ENCODE measurements at places on chromosomes 6 and 20.

DNA sequence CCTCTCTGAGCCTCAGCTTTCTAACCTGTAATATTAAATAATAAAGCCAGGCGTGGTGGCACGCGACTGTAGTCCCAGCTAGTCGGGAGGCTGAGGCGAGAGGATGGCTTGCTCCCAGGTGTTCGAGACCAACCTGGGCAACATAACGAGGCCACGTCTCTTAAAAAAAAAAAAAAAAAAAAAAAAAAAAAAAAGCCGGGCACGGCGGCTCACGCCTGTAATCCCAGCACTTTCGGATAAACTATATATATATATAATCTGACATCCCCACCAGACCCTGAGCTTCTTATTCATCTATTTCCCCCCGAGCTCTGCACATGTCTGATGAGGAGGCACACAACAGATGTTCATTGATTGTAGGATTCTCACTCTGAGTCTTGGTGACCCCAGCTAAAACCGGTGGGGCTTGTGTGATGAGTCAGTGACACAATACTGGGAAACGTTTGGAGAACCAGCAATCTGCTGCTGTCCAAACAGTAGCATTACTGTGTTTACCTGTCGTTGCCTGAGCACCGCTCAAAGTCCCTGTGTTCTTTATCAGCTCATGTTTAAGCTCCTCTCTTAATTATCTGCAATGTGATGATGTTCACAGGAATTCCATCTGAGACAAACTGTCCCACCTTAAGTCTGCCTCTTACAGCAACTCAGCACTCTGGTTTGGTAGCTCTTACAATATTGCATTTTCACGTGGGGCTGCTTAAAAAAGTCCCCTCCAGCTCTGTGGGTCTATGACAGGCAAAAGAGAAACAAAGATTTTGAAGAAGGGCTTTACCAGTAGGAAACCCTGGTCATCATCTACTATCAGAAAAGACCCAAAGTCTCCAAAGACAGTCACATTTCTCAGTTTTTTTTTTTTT lies 1.0 kb upstream of the SPATA2 start:
- no peak for DNase-seq

DNA sequence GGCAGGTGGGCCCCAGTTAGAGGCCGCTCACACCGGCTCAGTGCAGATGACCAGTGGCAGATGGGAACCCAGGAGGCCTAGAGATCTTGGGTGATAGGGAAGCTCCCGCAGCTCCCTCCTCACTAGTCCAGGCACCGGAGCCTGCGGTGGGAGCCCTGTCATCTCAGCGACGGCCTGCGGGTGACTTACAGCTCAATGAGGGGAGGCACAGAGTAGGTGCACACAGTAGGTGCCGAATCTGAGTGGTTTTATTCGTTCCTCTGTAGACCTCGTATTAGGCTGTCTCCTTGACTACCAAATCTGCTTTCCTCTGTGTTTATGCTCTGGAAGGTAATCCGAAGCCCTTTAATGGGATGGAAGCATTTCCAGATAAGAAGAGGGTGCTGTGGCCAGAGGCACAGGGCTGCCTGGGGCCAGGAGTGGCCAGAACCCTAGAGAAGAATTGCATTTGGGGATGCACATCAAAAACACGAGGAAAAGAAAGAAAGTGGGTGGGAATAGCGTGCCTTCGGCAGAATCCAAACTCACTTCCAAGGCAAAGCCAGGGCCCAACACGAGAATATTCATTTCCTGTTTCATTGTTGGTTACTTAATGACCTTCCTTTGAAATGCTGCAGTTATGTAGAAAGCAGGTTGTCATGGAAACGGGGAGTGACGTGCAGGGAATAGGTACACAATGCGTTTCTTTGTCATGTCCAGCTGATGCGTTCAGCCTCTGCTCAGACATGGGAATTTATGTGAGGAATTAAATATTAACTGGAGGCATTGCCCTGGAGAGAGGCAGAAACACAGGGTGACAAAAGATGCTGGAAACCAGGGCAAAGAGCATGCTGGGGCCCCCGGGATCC lies 24.7 kb downstream of the MYT1 start:
- DNase-seq = no peak

- DNase-seq = no peak
These were observed 15.6 kb upstream of the GCNT2 start for GRCh38 chr6:10505529-10505928.

GRCh38 chr20:615514-615913 lies 5.4 kb upstream of the TCF15 start:
- no peak for DNase-seq

- no peak for DNase-seq
These were observed 12.6 kb downstream of the GFOD1 start for GRCh38 chr6:13474787-13475186.

DNA sequence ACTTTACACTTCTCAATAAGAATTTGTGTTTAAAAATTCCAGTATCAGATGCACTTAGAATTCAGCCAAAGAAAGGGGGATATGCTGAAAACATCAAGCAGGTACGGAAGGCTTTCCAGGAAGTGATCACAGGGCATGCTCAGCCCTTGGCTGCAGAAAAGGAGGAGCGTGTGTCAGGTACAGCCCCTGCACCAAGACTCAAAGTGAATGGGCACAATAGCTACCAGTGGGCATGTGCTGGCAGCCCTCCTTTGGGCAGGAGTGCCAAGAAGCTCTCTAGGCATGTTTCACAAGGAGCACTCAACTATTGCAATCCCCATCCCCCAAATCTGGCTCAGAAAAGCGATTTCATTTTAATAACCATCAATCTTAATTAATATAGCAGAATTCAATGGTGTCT lies 298.8 kb downstream of the GMDS start:
- DNase-seq = no peak

DNA sequence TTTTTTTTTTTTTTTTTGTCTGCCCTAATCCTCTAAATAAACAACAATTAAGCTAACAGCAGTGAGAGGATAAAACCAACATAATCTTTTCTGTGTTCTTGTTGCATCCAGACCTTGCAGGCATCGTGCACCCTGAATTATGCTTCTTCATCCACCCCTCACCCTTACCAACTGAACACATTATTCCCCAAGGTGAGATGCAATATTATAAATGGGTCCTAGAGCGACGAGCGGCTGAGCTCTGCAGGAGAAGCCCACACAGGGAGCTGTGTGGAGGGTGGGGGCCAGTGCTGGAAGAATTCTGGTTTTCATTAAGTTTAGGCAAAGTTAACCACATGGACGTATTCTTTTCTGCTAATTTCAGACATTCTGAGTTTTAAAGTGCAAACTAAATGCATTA lies 32.2 kb upstream of the NXT1 start:
- DNase-seq = no peak

DNA sequence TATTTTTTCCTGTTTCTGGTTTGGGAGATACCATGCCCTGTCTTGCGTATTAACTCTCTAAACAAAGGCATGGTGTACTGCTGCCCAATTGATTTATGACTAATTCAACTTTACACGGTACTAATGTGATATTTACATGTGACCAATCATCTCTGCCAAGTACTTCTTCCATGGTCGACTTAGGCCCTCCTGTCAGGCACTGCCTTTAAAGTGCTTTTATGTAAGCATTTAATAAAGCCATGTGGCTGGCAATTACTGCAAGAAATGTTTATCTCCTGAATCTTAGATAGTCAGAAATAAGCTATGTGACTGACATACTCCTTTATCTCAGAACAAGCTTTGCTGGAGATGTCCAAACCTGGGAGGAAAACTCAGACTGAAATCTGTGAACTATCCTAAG lies 323.4 kb downstream of the BTBD3 start:
- no peak for DNase-seq

GRCh38 chr20:50715694-50716093 lies 15.7 kb upstream of the PARD6B start:
- DNase-seq = no peak

DNA sequence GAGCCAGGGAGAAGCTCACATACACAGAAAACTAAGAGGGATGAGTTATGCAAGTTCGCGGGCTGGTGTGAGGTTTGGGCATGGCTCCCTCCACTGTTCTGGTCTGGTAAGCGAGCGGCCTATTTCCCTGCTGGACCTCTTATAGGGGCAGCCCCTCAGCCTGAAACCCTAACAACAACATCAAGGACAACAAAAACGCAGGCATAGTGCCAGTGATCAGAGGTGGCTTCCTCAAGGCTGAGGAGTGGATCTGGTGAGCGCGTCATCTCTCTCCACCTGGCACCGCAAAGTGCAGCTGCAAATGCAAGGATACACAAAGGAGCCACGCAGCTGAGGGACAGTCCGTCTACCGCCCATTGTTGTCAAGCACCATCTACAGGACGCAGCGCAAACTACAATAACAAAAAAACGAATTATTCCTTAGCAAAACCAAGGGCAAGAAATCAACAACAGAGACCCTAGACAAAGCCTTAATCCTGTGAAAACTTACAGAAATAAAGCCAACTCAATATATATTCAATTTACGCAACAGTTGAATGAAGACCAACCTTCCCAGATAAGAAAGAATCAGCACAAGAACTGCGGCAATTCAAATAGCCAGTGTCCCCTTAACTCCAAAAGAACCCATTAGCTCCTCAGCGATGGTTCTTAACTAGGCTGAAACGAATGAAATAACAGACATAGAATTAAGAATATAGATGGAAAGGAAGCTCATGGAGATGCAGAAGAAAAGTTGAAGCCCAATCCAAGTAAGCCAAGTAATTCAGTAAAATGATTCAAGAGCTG lies 9.2 kb upstream of the DEFB110 start:
- DNase-seq = no peak

- DNase-seq = no peak
These were observed 230.1 kb upstream of the SUPT3H start for GRCh38 chr6:45607798-45608197.

DNA sequence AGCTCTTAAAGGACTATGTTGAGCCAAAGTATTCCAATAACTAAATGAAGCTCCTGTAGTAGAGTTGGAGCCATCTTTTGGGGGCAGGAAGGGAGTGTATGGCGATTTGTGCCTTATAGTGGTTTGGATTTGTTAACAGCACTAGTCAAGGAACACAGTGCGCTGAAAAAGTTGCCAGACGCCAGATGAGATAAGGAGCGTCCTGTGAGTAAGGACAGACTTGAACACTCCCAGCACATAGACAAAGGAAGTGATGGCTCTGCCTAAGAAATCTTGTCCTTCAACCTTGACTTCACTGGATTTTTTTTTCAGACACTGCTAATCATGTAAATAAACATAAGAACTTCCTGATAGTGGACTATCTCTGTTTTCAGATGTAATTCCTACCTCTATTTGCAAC lies 136.9 kb downstream of the TRMT11 start:
- no peak for DNase-seq

GRCh38 chr6:15621203-15622044 lies 41.4 kb downstream of the DTNBP1 start:
- DNase-seq = no peak

DNA sequence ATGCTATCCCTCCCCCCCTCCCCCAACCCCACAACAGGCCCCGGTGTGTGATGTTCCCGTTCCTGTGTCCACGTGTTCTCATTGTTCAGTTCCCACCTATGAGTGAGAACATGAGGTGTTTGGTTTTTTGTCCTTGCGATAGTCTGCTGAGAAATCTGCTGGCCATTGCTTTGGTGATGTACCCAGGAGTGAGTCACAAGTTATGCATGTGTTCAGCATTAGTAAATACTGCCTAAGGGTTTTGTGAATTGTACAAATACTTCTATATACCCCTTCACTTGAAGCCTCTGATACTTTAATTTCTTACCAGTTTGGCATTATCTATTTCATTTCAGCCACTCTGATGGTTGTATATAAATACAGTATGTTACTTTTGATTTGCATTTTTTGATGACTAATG lies 711.3 kb upstream of the GJE1 start:
- DNase-seq = no peak

Measured in esophagus squamous epithelium (tissue), 5 donors.